ENCODE measurements at places on chromosomes 3 and 15.

GRCh38 chr3:41097896-41098496 lies 101.3 kb upstream of the CTNNB1 start:
- DNase-seq: no peak

- no peak for DNase-seq
Measured at GRCh38 chr15:93206893-93207292, 117.9 kb upstream of the RGMA start.

DNA sequence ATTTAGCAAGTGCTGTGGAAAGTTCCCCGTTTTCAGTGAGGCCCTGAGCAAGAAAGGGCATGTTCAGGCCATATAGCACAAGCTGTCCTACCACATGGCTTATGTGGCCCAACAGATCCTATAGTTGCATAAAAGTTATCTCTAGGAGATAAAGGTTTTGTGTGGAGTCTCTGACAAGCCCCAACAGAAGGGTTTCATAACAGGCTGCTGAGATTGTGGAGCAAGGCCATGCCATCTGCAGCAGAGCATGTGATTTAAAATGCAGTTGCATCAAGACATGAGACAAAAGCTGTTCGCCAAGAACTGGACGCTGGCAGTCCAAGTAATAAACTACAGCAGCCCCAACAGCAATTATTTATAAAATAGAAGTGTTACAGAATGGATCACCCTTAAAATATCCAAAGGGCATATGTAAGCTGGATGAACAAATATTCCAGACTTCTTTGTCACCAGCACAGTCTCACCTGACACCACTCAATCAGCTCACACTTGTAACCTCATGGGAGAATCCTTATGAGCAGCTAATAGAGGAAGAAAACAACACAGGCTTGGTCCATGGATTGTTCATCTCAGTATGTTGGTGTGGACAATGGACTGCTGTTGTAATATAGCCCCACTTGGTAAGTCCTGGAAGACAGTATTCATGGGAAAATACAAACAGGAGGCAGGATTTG lies 14.4 kb upstream of the CLDN1 start:
- no peak for DNase-seq

DNA sequence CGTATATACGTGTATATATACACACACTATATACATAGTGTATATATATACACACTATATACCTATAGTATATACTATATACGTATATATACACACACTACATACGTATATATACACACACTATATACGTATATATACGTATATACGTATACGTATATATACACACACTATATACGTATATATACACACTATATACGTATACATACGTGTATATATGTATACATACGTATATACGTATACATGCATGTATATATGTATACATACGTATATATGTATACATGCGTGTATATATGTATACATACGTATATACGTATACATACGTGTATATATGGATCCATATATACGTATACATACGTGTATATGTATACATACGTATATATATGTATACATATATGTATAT lies 9.4 kb downstream of the HACL1 start:
- no peak for DNase-seq

GRCh38 chr3:193564012-193564411 lies 9.3 kb upstream of the ATP13A4 start:
- DNase-seq: no peak
